Naive thymus-derived CD4-positive, alpha-beta T cell (primary cell): ENCODE measurements at places on chromosomes 4 and X. TPM values are rescaled to one million over a fixed set of nuclear protein-coding genes. Genes with fewer than 3 reads are reported as not detected.

Gene UGT2B17
- not detected for polyA plus RNA-seq

Gene SSR4
- 400 TPM for polyA plus RNA-seq

Gene MTMR8
- polyA plus RNA-seq = 2.7 TPM

Gene KLHL4
- not detected for polyA plus RNA-seq

Gene FUNDC2
- 160 TPM for polyA plus RNA-seq

Gene EDA
- 1.1 TPM for polyA plus RNA-seq

Gene CT45A2
- polyA plus RNA-seq = not detected

Gene RNF175
- 14.0 TPM for polyA plus RNA-seq

Gene SLITRK2
- not detected for polyA plus RNA-seq

Gene YIPF7
- polyA plus RNA-seq = not detected

Gene PAGE5
- polyA plus RNA-seq = 1.0 TPM

Gene RRH
- not detected for polyA plus RNA-seq

Gene PCDH18
- polyA plus RNA-seq = 0.06 TPM

Gene FGB
- polyA plus RNA-seq = not detected

Gene TSPYL2
- polyA plus RNA-seq = 21.9 TPM

Gene GASK1B
- polyA plus RNA-seq = 0.14 TPM

Gene MAOA
- 0.67 TPM for polyA plus RNA-seq

Gene IL21
- polyA plus RNA-seq = not detected

Gene ZCCHC18
- polyA plus RNA-seq = 0.83 TPM

Gene SLC2A9
- polyA plus RNA-seq = 1.5 TPM

Gene GAGE13
- not detected for polyA plus RNA-seq

Gene ARHGEF38
- not detected for polyA plus RNA-seq

Gene HPGDS
- polyA plus RNA-seq = not detected

Gene HMX1
- not detected for polyA plus RNA-seq

Gene SATL1
- not detected for polyA plus RNA-seq

Gene CSN1S1
- polyA plus RNA-seq = not detected
